ENCODE measurements at places on chromosomes 12 and 14.

DNA sequence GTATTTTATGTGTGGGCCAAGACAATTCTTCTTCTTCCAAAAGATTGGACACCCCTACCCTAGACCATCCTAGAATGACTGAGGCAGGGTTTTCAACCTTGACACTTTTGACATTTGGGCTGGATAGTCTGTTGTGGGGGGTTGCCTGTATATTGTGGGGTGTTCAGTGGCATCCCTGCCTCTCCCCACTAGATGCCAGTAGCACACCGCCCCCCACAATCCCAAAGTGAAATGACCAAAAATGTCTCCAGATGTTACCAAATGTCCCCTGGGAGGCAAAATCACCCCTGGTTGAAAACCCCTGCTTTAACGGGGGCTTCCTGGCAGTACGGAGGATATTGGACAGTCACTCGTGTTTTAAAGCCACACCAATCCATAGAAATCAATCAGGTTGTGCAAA is 219.6 kb downstream of the PHETA1 start:
- DNase-seq = no peak

- DNase-seq = no peak
Observed at GRCh38 chr12:17148706-17149105, 542.7 kb upstream of the LMO3 start.

- DNase-seq = no peak
Observed at GRCh38 chr12:46368138-46368537, 4.4 kb downstream of the SLC38A2 start.

DNA sequence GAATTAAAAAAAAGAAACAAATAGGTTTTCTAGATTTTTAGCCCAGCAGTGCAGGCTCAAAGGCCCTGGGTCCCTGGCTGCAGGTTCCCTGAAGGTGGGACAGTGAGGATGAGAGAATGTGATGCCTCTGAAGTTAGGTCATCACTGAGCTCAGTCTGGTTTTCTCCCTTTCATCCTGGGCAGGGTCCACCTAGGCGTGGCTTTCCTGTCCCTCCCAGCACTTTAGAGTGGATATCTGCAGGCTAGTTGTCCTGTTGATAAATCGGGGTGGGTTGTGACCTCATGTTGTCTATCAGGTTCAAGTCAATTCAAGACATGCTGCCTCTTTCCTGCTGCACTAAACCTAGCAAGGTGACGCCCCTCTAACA is 60.9 kb downstream of the MAP1LC3B2 start:
- DNase-seq = no peak

- DNase-seq = no peak
Observed at GRCh38 chr14:104105071-104105821, 19.7 kb downstream of the ASPG start.

- DNase-seq = peak; percentile 62
Observed at GRCh38 chr14:78248501-78249090, 78.4 kb downstream of the NRXN3 start.

- peak; percentile 83 for DNase-seq
Observed at GRCh38 chr12:2179953-2180736, 127.4 kb downstream of the CACNA1C start.

DNA sequence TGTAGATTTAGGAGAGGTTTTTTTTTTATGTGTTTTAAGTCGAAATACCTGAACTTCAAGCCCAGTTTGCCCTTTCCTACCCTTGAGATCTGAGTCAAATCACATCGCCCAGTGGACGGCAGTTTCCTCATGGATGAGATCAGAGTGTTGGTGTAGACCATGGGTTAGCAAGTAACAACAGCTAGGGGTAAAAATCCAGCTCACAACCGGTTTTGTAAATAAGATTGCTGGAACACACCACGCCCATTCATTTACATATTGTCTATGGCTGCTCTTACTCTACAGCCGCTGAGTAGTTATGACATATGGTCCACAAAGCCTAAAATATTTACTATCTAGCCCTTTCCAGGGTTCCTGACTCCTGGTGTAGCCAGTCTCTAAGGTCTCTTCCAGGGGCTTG is 158.5 kb upstream of the PLEKHG7 start:
- no peak for DNase-seq

DNA sequence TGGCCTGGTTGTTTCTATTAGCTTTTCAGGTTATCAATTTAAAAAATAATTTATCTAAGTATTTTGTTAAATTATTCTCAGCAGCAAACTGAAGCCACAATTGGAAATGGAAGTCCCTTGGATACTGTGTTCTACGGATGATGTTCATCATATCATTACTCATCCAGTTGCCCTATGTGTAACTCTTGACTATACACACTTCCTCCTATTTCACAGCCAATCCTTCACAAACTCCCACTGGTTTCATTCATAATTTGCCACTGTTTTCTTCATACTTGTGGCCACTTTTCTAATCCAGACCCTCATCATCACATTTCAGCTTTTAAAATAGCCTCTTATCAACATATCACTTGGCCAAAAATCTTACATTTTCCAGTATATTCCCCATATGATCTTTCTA is 84.0 kb downstream of the CATSPERB start:
- no peak for DNase-seq

- DNase-seq = no peak
Observed at GRCh38 chr14:92496191-92496857, 17.3 kb upstream of the RIN3 start.

- DNase-seq = peak; percentile 82
Observed at GRCh38 chr14:24224618-24225071, 7.5 kb downstream of the NEDD8 start.

GRCh38 chr14:92471919-92472318 is 41.7 kb upstream of the RIN3 start:
- DNase-seq = peak; percentile 81

- no peak for DNase-seq
Observed at GRCh38 chr14:34365309-34365915, 96.6 kb downstream of the SPTSSA start.

DNA sequence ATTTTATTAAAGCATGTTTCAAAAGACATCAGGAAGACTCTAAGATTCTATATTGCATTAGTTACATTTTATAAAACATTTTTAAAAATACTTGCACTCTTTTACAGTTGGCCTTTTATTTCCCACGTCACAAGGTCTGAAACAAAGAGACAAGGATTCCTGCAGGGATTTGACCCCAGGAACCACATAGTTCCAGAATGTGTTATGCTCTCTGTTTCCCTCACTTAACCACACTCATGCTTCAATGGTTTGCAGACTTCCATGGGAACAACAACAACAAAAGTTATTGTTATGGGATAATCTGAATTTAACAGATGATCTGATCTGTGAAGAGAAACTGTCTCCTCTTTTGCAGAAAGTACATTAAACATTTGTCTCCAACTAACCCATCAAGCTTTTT is 104.3 kb upstream of the PPFIA2 start:
- no peak for DNase-seq

DNA sequence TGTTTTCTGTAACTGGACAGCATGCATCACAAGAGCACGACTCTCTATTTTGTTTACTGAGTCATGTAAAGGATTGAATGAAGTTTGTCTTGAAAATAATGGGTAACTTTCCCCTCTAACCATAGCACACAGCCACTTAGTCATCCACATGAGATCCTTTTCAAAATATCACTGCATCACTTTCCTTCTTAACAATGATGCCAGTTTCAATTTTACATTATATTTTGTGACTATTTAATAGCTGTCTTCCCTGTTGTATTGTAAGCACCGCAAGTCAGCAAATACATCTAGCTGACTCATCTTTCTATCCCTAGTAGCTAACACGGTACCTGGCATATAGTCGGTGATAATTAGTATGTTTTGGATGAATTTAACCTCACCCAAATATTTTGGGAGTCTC is 83.3 kb upstream of the PPM1H start:
- no peak for DNase-seq

- no peak for DNase-seq
Observed at GRCh38 chr14:31965735-31966598, 111.1 kb upstream of the ARHGAP5 start.

GRCh38 chr14:71742485-71742884 is 189.7 kb upstream of the RGS6 start:
- DNase-seq = peak; percentile 56

- no peak for DNase-seq
Observed at GRCh38 chr14:95606266-95606665, 71.4 kb downstream of the GLRX5 start.

- DNase-seq = no peak
Observed at GRCh38 chr12:122937622-122938091, 28.6 kb downstream of the ABCB9 start.

DNA sequence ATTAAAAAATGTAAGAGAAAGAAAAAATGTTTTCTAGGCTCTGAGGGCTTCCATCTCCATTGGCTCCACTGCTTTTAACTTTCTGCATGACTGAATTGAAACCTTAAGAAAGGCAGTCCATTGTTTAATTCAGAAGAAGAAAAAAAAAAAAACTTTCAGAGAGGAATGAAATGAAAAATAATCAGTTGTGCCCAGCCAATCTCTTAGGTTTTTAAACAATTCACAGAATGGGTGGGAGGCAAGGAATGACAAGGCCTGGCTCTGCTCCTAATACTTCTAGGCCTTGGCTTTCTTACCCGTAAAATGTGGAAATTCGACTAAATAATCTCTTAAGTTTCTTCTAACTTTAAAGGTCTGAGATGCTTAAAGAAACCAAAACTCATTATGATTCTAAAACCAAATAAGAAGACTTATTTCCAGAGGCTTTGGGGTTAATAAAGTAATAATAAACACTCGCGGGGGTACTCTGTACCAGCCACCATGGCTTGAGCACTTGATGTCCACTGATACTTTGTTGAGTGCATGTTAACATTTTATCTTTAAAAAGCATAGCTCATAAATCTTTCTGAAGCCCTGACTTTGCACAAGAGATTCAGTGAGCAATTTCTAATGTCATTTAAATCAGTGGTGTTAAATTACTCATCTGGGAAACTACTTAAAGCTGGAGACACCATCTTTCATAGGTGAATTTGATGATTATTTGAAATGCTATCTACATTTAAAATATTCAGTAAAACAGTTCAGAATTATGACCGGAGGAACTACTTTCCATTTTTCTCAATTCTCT is 49.6 kb downstream of the STON2 start:
- DNase-seq = no peak

- no peak for DNase-seq
Observed at GRCh38 chr12:121026274-121027045, 10.2 kb upstream of the C12orf43 start.

DNA sequence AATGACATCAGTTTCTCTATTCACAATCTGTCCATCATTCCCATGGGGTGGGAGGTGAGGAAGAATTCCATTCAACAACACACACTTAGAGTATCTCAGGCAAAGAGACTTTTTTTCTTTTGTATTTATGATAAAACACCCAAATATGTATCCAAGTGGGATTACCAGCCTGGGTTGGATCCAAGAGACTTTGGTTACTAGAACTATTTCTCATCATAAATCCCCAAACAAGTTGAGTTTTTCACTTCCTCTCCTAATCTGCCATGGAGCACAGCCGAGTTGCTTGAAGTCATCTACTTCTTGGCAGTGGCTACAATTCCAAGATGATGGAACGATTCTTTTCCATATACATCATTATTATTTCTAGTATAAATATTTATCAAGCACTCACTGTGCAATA is 209.2 kb upstream of the HMGA2 start:
- peak; percentile 98 for DNase-seq

DNA sequence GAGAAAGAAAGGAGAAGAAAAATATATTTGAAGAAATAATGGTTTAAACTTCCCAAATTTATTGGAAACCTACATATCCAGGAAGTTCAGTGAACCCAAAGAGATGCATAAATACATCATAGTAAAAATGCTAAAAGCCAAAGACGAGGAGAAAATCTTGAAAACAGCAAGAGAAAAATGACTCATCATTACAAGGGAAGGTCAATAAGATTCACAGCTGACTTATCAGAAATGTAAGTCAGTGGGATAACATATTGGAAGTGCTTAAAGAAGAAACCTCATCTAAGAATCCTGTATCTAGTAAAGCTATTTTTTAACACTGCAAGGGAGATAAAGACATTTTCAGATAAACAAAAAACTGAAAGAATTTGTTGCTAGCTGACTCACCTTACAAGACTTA is 19.9 kb downstream of the RIC8B start:
- no peak for DNase-seq
